ENCODE measurements at places on chromosomes 3 and 15. TPM values are rescaled to one million over a fixed set of nuclear protein-coding genes. Genes with fewer than 3 reads are reported as not detected.

CEP19 gene
- total RNA-seq, result 4.8 TPM

COL6A5 gene
- not detected for total RNA-seq

HCLS1 gene
- total RNA-seq, result 318 TPM

DNA sequence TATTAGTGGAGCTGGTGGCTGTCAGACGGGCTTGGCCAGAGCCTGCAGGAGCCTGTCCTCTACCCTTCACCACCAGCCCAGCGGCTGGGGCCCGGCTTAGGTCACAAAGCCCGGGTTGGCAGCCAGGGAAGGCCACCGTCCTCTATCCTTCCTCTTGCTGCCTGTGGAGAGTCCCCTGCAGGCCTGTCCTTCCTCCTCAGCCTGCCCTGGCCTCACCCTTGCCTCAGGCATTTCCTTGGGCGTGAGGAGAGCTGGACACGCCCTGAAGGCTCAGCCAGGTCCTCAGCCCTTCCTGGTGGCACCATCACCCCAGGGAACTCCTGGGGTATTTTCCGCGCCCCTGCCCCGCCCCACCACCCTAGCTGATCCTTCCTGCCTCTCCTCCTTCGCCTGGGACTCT lies 7.7 kb downstream of the CHAC1 start:
- no peak for DNase-seq

DNA sequence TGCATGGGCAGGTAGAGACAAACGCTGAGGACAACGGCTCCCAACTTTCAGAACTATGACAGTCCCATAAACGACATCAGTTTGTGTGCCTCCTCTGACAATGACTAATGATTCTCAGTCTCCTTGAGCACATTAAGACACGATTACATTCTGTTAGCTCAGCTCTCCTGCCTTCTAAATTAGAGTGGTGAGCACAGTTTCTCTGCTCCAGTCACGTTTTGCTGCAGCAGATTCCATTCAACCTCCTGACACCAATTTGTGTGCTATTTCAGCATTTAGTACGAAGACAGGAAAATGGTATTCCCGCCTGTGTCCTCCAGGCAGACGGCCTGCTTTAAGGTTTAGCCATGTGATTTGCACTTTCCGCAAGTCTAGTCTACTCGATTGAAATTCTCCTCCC lies 458.4 kb upstream of the CFAP20DC start:
- DNase-seq, result no peak

DNA sequence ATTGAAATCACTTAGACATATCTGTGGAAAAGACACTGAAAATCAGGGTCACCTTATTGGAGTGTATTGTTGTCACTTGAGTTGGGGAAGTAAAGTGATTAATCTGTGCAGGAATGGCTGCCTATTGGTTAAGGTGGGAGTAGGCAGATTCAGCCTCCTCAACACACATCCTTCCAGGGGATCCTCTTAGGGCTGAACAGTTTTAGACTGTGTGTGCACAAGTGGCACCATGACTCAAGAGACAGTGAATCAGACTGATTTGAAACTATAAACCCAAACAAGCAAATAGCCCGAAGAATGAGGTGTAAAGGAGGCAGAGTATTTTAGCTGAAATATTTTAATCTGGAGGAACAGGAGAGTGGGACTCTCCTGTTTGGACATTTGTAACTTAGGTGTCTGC lies 4.9 kb downstream of the ABHD17C start:
- no peak for DNase-seq

Data from activated naive CD8-positive, alpha-beta T cell treated with anti-CD3 and anti-CD28 coated beads, Interleukin-2, amount 10 ng/mL, durations not matched to agents 7 days and 5 days (primary cell).